ENCODE measurements at places on chromosomes 13 and 19. TPM values are rescaled to one million over a fixed set of nuclear protein-coding genes. Genes with fewer than 3 reads are reported as not detected.

DNA sequence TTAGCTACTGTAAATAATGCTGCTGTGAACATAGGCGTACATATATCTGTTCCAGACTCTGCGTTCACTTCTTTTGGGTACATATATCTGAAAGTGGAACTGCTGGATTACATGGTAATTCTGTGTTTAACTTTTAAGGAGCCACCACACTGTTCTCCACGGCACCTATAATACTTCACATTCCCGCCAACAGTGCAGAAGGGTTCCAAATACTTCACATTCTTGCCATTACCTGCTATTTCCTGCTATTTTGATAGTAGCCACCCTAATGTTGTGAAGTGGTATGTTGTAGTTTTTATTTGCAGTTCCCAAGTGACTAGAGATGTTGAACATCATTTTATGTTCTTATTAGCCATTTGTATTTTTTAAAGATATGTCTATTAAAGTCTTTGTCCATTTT is 377.4 kb upstream of the SLC10A2 start:
- H3K36me3 ChIP-seq: no peaks in the 10 kb centered on the region
- DNase-seq: no peak
- no peaks in the 10 kb centered on the region for H3K27me3 ChIP-seq

DNA sequence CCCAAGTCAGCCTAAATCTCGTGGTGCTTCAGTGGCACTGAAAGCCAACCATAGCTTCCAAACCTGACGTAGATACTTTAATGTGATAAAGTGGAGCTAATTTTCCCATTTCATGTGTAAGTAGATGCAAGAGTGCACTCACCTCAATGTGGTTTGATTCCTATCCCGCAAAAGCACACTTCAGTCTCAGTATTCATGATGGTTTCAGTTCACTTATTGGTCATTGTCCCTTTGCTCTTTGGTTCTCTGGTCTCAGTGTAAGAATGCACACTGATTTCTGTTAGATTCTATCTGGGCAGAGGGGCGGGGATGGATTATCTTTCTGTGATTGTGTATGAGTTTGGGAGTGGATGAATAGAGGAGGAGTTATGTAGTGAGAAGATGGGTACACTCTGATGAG is 340.6 kb downstream of the KCNRG start:
- H3K4me1 ChIP-seq: peaks cover 10% of the 10 kb centered on the region
- H3K27me3 ChIP-seq: no peaks in the 10 kb centered on the region
- no peak for DNase-seq
- H3K36me3 ChIP-seq: no peaks in the 10 kb centered on the region
- H3K4me3 ChIP-seq: no peak overlapping the region

DNA sequence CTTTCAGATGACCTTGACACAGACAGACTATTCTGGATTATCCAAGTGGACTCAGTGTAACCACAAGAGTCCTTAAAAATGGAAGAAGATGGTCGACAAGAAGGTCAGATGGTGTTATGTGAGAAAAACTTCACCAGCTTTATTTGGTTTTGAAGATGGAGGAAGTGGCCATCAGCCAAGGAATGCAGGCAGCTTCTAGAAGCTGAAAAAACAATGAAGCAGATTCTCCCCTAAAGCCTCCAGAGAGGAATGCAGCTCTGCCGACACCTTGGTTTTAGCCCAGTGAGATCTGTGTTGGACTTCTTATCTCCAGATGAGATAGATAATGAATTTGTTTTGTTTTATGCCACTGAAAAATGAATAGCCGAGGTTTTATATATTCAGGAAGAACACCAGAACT is 501.5 kb downstream of the DCT start:
- no peak overlapping the region for H3K27ac ChIP-seq
- peaks cover 13% of the 10 kb centered on the region for H3K36me3 ChIP-seq
- peaks cover 15% of the 10 kb centered on the region for H3K27me3 ChIP-seq
- DNase-seq: no peak

IGFL2 gene
- not detected for total RNA-seq

All from WTC11 (cell line).